Breast epithelium (tissue), 4 donors: ENCODE measurements at places on chromosomes 1 and 21.

DNA sequence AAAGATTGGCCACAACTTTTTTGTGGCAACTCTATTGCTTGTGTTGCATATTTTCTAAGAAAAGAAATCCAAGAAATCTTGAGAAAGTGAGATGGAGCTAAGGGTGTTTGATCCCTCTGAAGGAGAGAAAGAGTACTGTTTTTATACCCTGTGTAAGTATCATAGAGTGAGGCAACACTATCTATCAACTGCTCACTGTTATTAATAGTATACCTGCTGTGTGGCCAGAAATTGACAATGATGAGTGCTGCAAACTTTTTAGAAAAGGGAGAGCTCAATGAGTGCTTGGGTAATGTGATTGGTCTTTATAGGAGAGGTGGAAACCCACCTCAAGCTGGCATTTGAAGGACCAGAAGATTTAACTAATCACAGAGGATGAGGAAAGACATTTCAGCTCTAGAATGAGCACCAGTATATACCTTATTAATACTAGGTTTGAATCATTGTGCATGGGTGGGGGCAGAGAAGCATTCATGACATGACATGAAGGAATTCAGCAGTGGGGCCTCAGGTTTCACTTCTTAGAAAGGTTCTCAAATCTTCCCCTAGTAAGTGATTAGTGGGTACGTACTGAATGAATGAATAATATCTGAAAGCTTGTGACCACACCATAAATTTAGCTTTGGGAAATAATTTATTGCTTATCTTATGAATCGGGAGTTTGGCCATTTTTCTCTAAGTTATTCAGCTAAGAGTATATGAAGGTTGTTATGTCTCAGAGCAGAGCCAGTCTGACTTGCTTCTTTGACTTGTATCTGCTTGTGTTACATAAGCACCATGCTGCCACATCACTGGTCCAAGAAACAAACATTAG lies 169.2 kb upstream of the SGIP1 start:
- H3K36me3 ChIP-seq = no peaks in the 10 kb centered on the region
- no peak for DNase-seq
- H3K4me1 ChIP-seq = no peaks in the 10 kb centered on the region
- no peak overlapping the region for H3K27ac ChIP-seq
- H3K27me3 ChIP-seq = no peaks in the 10 kb centered on the region
- H3K4me3 ChIP-seq = no peak overlapping the region

GRCh38 chr1:55445416-55445815 lies 230.3 kb upstream of the USP24 start:
- H3K4me1 ChIP-seq = no peaks in the 10 kb centered on the region
- H3K36me3 ChIP-seq = no peaks in the 10 kb centered on the region
- H3K27me3 ChIP-seq = no peaks in the 10 kb centered on the region
- no peak for DNase-seq

DNA sequence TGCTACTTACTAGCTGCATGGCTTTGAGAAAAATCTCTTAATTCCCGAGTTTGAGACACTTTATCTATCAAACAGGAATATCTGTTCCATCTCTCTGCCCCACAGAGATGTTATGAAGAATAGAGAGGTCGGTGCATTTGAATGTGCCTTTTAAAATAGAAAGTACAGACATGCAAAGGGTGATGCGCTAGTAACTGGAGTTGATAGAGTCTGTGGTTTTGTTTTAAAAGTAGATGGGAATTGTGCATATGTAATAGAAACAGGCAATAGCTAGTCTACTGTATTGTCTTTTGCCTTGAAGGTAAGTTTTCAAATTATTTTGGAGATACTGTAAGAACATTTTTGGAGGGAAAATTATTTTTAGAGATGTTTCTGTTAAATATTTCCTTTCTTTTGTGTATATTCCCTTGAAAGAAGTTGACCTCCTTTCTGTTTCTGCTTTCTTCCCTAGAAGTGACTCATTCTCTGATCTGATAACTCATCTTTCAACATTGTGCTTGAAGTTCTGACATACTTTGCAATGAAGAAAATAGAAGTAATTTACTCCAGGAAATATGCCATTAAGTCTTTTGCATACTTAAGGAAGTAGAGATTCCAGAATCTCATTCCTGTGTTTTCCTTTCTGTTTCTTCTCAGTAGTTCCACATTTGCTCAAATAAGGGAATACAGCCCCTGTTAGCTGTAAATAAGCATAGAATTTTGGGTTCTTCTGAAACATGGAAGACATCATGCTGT lies 151.6 kb downstream of the SDCCAG8 start:
- no peak for DNase-seq
- no peaks in the 10 kb centered on the region for H3K4me1 ChIP-seq
- no peak overlapping the region for H3K4me3 ChIP-seq
- H3K36me3 ChIP-seq = no peaks in the 10 kb centered on the region
- H3K27ac ChIP-seq = no peak overlapping the region
- H3K27me3 ChIP-seq = no peaks in the 10 kb centered on the region

DNA sequence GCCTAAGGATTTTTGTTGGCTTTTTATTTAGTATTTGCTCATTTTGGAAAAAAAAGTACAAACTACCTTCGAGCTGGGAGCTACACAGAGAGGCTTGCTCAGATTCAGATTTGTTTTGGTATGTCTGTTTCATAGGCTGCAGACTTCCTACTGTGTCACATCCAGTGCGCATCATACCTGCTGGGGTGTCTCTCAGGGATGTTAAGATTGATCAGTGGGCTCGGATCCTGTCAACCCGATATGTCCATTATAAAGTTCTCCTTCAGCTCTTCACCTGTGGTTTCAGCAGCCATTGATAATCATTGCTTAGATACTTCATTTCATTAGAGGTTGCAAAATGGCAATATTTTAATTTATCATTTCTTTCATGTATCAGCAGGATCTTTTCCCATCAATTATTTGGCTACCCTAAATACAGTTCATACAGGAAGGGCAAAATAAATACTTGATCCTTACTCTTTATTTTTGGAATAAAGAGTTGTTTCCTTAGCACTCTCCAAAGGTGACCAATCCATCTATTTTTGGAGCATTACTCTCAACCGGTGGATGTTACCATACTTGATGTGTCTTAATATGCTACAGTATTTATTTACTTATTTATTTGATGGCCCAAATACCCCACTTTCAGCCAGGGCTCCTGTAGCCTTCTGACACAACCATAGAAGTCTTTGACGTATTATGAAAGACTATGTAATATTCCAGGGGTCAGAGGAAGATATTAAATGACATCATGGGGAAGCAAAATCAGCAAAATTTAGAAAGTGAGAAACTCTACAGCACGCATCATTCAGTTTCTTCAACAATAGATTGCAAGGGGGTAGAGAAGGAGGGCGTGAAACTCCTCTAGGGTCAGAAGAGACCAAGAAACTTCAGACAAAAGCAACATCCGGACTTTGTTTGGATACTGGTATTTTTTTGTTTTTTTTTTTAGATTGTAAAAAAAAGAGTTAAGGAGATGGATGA lies 55.3 kb upstream of the HNRNPU start:
- H3K4me1 ChIP-seq = no peaks in the 10 kb centered on the region
- H3K4me3 ChIP-seq = peak overlapping the region; percentile 45
- H3K27me3 ChIP-seq = no peaks in the 10 kb centered on the region
- H3K36me3 ChIP-seq = no peaks in the 10 kb centered on the region
- H3K27ac ChIP-seq = no peak overlapping the region

- peaks cover 14% of the 10 kb centered on the region for H3K27me3 ChIP-seq
- no peaks in the 10 kb centered on the region for H3K4me1 ChIP-seq
- DNase-seq = no peak
- H3K36me3 ChIP-seq = no peaks in the 10 kb centered on the region
Observed at GRCh38 chr1:153346077-153346723, 2.4 kb downstream of the PGLYRP4 start.

GRCh38 chr1:59568158-59568935 lies 246.4 kb upstream of the HOOK1 start:
- H3K27ac ChIP-seq = no peak overlapping the region
- no peak overlapping the region for H3K4me3 ChIP-seq
- no peaks in the 10 kb centered on the region for H3K36me3 ChIP-seq
- DNase-seq = no peak
- no peaks in the 10 kb centered on the region for H3K27me3 ChIP-seq

- DNase-seq = no peak
- no peaks in the 10 kb centered on the region for H3K27me3 ChIP-seq
- H3K4me1 ChIP-seq = no peaks in the 10 kb centered on the region
- no peak overlapping the region for H3K27ac ChIP-seq
- H3K4me3 ChIP-seq = no peak overlapping the region
Observed at GRCh38 chr1:87603626-87604025, 274.9 kb downstream of the LMO4 start.

DNA sequence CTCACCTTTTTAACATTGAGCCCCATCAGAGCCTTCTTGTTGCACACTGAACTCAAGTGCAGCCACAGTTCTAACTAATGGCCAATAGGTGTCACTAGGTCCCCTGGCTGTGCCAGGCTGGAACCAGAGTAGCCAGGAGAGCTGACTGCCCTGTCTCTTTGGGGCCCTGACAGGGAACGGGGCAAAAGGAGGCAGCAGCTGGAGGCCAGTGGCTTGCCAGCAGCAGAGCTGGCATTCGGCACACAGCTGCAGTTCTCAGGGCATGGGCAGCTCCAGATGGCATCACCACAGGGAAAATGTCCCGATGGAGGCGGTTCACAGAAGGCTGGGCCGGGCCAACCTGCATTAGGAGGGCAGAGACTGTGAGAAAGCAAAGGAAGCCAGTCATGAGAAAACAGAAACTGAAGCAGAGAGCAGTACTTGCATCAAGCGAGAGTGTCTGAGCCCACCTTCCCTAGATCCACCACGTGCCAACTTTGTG lies 188.6 kb downstream of the FCRL5 start:
- H3K4me3 ChIP-seq = no peak overlapping the region
- no peaks in the 10 kb centered on the region for H3K4me1 ChIP-seq
- H3K27ac ChIP-seq = no peak overlapping the region
- H3K36me3 ChIP-seq = no peaks in the 10 kb centered on the region
- H3K27me3 ChIP-seq = no peaks in the 10 kb centered on the region

GRCh38 chr1:68421350-68421749 lies 28.4 kb downstream of the RPE65 start:
- no peak for DNase-seq
- no peak overlapping the region for H3K4me3 ChIP-seq
- no peak overlapping the region for H3K27ac ChIP-seq
- H3K36me3 ChIP-seq = no peaks in the 10 kb centered on the region
- no peaks in the 10 kb centered on the region for H3K27me3 ChIP-seq

DNA sequence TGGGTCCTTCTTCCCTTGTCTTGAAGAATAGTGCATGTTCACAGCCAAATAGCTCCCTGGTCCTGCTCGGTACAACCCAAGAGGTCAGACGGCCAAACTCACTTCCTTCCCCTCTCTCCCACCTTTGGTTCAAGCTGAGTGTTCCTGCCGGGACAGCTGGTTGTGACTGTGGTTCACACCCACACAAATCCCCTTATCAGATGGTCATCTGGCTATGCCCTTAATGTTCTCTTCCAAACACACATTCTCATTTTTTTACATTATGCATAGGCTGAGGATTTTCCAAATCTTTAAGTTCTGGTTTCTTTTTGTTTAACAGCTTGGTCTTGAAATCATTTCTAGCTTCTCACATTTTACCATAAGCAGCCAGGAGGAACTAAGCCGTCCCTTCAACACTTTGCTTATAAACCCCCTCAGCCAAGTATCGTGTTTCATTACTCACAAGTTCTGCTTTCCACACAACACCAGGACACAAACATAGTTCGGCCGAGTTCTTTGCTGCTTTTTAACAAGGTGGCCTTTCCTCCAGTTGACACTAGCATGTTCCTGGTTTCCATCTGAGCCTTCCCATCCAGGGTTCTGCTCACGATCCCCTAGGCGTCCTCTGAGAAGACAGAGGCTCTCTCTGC lies 19.7 kb upstream of the TSPEAR start:
- H3K4me1 ChIP-seq = no peaks in the 10 kb centered on the region
- H3K27ac ChIP-seq = no peak overlapping the region
- H3K27me3 ChIP-seq = peaks cover 32% of the 10 kb centered on the region
- DNase-seq = no peak
- H3K4me3 ChIP-seq = no peak overlapping the region

DNA sequence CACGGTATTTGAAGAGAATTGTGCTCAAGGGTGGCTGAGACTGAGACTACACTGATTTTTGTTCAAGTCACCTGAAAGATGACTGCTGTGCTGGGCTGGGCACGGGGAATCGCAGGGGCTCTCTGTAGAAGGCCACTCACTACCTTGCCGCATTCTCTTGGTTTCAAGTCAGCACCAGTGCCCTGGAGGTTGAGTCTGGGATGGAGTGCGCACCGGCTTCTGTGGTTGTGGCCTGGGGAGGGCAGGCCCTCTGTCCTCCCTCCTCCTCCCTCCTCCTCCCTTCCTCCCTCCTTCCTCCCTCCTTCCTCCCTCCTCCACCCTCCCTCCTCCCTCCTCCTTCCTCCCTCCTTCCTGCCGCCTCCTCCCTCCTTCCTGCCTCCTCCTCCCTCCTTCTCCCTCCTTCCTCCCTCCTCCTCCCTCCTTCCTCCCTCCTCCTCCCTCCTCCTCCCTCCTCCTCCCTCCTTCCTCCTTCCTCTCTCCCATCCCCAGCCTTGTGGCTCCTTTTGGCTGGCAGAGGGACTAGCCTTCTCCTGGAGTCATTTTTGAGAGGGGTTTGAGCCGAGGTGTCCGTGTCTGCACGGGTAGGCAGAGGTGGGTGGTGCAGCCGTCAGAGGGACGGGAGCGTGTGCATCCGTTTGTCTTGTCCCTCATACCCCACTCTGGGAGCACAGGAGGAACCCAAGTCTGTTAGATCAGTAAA lies 9.5 kb downstream of the RER1 start:
- H3K4me1 ChIP-seq = no peaks in the 10 kb centered on the region
- H3K4me3 ChIP-seq = no peak overlapping the region
- no peak for DNase-seq
- no peaks in the 10 kb centered on the region for H3K27me3 ChIP-seq
- H3K27ac ChIP-seq = no peak overlapping the region
- peaks cover 15% of the 10 kb centered on the region for H3K36me3 ChIP-seq

DNA sequence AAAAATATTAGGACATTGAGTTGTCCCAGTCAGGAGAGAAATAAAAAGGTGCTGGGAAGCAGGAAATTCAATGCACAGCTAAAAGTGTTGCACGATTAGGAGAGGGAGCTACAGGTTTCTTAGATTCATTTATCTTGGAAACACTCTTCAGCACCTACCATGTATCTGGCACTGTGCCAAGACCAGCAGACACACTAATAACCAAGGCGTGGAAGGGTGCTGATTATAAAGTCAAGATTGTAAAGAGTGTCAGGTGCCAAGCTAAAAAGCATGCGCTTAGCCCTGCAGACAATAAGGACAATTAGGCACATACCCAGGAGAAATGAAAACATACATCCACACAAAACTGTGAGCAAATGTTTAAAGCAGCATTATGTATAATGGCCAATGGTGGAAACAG lies 129.9 kb downstream of the DSCAM start:
- no peak overlapping the region for H3K27ac ChIP-seq
- no peak overlapping the region for H3K4me3 ChIP-seq
- no peaks in the 10 kb centered on the region for H3K36me3 ChIP-seq

DNA sequence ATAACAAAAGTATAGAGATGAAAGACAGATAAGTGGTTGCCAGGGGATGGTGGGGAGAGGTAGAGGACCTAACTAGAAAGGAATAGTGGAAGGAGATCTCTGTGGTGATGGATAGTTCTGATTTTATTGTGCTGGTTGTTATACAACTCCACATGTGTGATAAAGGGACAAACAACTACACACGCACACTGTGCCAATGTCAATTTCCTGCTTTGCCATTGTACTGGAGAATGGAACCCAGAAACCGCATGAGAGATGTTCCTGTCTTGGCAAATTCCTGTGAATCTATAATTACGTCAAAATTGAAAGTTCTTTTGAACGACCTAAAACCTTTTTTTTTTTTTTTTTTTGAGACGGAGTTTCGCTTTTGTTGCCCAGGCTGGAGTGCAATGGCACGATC lies 11.0 kb downstream of the TNFRSF9 start:
- H3K27ac ChIP-seq = no peak overlapping the region
- no peak overlapping the region for H3K4me3 ChIP-seq
- no peaks in the 10 kb centered on the region for H3K36me3 ChIP-seq
